GM10248 (cell line): ENCODE measurements at places on chromosomes 4 and X.

GRCh38 chr4:25769251-25769650 lies 93.5 kb downstream of the SEL1L3 start:
- DNase-seq = no peak

- no peak for DNase-seq
Observed at GRCh38 chr4:172686021-172686420, 482.6 kb upstream of the GALNT7 start.

GRCh38 chr4:87240341-87240740 lies 19.9 kb upstream of the KLHL8 start:
- no peak for DNase-seq

DNA sequence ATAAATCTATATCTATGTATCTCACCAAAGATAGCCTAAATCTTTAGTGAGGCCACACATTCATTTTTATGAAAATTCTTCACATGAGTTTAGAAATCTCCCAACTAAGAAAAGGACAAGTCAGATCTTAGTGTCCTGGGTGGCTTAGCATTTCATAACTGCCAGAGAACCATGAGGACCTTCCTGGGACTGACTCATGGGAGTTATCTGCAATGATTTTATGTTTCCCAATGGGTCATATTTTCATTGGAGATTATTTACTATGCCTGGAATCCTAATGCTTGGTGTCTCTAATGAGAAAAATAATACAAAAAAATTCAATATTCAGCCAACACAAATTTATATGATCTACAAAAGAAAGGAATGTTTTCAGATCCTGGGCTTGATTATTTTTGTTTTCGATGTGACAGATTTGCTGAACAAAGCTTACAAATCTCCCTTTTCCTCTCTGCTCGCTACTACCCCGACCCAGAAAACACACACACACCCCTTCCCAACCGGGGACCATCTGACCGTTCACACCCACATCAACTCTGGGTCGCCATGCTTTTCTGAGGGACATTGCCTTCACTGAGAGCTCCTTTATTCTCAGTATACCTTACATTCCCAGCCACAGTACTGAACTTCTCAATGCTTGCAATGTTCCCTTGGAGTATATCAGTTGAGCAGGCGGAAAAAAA lies 40.1 kb downstream of the SORBS2 start:
- no peak for DNase-seq

DNA sequence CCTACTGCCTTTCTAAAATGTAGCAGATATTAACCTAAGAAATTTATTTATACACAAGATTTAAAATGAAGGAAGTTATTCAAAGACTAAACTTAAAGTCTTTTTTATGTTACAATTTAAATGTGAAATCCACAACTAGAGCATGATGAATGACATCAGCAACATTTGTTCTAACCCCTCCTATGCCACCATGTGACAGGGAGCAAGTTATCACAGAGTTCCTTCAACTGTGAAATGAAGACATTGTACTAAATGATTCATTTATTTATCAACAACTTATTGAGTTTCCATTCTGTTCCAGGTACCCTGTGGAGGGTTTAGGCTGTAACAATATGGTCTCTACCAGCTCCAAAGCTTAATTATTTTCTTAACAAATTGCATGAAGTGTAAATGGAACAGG lies 76.9 kb downstream of the SLC39A8 start:
- no peak for DNase-seq

DNA sequence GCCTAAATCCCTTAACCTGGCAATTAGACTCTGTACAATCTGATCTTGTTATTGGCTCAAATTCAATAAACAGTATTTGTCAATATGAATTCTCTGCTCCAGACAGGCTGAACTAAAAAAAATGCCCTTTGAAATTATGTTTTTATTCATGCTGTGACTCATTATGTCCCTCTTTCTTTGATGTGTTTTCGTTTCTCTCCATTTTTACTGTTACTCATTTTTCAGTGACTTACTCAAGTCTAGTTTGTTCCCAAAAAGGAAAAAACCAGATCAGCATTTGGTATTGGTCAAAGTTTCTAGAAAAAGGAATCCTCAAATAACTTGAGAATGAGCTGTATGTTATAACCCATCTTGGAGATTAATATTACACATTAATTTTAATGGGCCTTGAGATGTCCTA lies 40.4 kb downstream of the UNC5C start:
- DNase-seq = no peak

DNA sequence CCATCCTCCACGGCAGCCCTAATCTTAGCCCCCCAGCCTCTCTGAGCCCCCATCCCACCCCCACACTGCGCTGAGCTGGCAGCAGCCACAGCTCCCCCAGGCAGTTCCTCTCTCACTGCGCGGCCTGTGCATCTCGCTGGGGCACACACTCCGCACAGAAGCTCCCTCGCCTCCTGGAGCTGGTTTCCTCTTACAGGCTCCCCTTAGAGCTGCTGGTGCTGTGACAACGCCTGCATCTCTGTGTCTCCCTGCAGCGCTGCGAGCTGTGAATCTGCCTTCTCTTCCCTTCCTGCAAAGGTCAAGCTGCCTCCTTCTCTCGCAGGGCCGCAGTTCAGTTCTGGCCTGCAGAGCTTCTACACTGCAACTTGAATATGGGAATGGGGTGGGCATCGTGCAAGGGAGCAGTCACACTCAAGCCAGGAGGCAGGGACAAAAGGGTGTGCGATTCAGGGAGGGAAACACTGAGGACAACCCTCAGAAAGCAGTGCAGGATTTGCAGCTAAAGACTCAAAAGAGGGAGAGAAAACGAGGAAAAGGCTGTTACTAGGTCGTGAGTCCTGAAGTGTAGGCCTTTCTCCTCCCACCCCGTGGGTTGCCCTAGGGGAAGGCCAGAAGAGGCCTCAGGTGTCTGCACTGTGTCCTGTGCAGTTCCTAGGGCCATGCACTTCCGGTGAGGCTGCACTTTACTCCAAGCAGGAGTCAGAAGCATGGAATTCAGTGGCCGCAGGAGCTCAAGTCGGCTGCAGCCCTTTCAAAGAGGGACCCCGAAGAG lies 87.0 kb downstream of the BCOR start:
- DNase-seq = no peak

GRCh38 chrX:129039176-129039575 lies 484.1 kb downstream of the SMARCA1 start:
- DNase-seq = no peak

- no peak for DNase-seq
Observed at GRCh38 chrX:107678957-107679740, 50.8 kb downstream of the PRPS1 start.

DNA sequence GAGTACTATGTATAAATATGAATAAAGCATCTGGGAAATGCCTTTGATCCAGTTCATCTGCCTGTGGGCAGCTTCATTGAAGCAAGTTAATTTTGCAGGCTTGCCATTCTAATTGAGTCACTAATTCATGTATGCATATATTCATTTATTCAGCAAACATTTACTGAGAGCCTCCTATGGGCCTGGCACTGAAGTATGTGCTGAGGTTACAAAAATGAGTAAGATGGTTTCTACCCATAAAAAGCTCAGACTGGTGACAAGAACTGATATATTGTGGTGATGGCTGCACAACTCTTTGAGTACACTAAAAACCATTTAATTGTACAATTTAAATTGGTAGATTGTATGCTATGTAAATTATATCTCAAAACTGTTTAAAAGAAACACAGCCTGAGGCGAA lies 1.1 kb upstream of the MRPL1 start:
- DNase-seq = no peak
